ENCODE measurements at places on chromosomes 4 and X.

DNA sequence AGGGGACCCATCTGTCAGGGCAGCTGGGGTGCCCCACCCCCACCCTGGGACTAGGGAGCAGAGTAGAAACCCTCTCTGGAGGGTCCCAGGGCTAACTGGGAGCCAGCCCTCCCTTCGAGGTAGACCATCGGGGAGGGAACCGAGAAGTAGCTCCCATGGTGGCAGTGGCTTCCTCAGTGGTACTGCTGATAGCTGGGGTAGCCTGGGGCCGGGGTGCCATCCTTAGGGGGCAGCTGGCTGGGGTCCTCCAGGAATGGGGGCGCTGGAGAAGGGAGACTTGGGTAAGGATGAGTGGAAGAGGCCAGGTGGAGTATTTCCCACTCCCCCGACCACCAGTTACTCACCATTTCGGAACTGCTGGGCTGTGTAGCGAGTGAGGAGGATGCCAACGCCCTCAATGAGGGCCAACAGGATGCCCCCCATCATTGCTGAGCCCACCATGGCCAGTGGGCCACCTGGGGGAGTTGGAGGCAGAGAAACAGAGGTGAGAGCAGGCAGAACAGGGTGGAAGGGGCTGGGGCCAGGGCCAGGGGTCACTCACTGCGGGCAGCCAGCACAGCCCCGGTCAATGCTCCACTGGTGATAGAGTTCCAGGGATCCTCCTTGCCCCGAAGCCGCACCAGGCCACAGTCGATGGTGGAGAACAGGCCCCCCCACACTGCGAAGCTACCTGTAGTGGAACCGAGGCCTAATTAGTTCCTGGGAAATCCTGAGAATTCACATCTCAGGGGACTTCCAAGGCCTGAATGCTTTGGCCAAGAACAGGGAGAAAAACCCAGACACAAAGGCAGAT is 3.8 kb downstream of the TIMM17B start:
- DNase-seq, result no peak

- no peak for DNase-seq
Observed at GRCh38 chrX:39759526-39760224, 338.1 kb downstream of the BCOR start.

GRCh38 chrX:107968623-107969022 is 13.5 kb downstream of the TEX13B start:
- no peak for DNase-seq

GRCh38 chr4:156974264-156974663 is 2.7 kb upstream of the PDGFC start:
- DNase-seq, result no peak

DNA sequence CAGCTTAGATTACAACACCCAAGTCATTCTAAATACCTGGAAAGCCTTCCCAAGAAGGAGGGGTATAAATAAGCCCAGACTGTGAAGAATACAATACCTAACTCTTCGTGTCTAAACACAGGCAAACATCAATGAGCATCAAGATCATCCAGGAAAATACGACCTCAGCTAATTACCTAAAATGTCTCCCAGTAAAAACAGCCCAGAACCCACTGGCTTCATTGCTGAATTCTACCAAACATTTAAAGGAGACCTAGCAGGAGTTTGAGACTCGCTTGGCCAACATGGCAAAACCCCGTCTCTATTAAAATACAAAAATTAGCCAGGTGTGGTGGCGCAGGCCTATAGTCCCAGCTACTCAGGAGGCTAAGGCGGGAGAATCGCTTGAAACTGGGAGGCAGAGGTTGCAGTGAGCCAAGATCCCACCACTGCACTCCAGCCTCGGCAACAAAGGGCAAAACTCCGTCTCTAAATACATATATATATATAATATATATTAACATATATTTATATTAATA is 19.1 kb upstream of the HSFX4 start:
- no peak for DNase-seq

- no peak for DNase-seq
Observed at GRCh38 chr4:2075171-2075986, 16.3 kb downstream of the NAT8L start.

Data from activated CD8-positive, alpha-beta memory T cell treated with anti-CD3 and anti-CD28 coated beads, Interleukin-2, amount 50 U/mL, for 48 hours (primary cell).